SIG-M5 (cell line): ENCODE measurements at places on chromosomes 4 and X.

GRCh38 chr4:139978692-139979091 lies 175.3 kb downstream of the MAML3 start:
- peak; percentile 54 for DNase-seq

DNA sequence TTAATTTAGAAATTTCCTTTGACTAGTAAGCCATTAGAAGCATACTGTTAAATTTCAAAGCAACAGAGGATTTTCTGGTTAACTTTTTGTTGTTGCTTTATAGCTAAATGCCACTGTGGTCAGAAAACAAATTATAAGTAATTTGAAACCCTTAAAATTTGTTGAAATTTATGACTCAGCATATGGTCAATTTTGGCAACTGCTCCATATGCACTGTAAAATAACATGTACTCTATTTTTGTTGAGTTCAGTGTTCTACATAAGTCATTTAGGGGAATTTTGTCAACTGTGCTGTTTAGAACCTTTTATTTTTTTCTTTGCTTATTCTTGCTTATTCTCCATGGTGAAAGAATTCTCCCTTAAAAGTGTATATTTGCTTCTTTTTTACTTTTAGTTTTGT lies 28.6 kb downstream of the SCLT1 start:
- no peak for DNase-seq

GRCh38 chr4:5972571-5972970 lies 45.7 kb downstream of the C4orf50 start:
- DNase-seq, result no peak

DNA sequence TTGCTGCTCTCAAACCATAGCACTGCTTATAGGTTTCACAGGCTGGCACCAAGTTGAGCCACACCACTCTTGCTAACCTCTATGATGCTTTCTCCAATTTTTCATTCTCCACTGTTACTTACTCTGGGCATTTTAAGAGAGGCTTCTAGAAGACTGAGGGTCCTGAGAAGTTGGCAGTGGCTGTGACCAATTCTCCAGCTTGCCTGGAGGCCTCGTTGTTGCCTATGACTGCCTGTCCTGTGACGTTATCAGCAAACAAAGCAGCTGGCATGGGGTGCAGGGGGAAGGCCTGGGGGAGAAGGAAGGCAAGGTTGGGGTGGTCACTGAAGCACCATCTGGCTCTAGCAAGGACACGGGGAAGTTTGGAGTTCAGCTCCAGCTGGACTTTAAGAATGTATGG lies 30.4 kb upstream of the PDLIM3 start:
- DNase-seq, result no peak

- DNase-seq, result no peak
Observed at GRCh38 chrX:17656035-17656418, 81.3 kb upstream of the SCML1 start.

DNA sequence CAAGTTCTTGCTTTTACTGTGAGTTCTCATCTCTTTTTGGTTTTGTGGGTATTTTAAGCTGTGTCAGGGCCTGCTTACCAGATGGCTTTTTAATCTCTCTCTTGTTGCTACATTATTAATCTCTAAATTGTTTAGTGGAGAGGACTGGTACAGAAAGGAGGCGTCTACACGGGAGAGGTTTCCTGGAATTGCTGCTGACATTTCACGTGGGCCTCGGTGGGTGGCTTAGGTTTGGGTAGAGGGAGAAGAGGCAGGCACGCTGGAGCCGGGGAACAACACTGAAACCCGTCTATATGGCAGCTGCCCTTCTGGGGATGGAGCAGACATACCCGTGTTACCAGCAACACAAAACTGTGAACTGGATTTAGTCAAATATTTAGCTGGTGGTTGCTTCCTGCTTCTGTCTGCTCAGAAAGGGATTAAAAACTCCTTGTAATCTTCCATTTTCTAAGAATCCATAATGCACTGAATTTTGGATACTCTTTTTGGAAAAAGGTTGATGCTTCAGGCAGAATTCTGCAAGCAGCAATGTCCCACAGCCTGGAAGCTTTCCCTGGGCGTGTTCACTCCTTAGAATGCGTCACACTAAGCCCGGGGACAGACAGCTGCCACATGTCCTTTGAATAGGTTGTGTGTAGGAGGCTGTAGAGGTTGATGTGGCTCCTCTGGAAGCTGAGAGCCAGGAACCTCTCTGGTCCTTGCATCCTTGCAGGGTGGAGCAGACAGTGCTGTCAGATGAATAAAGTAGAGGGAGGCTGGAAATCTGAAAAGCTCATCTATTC lies 199.8 kb upstream of the GATB start:
- DNase-seq, result no peak

GRCh38 chr4:155559915-155560314 lies 106.7 kb upstream of the GUCY1A1 start:
- DNase-seq, result no peak

- DNase-seq, result no peak
Observed at GRCh38 chrX:70134116-70134477, 850 bp downstream of the IGBP1 start.

DNA sequence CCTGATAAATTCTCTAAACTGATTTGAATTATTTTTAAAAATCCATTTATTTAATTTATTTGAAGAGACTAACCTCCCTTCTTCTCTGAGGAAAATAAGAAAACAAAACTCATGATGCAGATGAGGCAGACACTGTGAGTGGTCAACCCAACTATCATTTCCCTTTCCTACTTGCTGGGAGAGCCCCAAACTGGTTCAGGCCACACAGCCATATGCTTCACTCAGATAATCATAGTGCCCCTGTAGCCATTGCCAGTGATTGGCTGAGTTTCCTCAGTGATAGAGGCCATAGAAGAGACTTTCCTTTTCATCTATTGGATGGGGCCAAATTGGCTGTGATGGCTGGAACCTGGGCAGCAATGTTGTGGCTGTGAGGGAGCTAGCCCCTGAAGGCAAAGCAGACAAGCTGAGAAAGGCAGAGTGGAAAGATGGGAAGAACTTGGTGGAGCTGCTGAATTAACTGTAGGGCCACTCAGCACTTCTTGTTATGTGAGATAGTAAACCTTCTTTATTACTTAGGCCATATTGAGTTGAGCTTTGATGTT lies 49.8 kb downstream of the RAB33B start:
- no peak for DNase-seq

DNA sequence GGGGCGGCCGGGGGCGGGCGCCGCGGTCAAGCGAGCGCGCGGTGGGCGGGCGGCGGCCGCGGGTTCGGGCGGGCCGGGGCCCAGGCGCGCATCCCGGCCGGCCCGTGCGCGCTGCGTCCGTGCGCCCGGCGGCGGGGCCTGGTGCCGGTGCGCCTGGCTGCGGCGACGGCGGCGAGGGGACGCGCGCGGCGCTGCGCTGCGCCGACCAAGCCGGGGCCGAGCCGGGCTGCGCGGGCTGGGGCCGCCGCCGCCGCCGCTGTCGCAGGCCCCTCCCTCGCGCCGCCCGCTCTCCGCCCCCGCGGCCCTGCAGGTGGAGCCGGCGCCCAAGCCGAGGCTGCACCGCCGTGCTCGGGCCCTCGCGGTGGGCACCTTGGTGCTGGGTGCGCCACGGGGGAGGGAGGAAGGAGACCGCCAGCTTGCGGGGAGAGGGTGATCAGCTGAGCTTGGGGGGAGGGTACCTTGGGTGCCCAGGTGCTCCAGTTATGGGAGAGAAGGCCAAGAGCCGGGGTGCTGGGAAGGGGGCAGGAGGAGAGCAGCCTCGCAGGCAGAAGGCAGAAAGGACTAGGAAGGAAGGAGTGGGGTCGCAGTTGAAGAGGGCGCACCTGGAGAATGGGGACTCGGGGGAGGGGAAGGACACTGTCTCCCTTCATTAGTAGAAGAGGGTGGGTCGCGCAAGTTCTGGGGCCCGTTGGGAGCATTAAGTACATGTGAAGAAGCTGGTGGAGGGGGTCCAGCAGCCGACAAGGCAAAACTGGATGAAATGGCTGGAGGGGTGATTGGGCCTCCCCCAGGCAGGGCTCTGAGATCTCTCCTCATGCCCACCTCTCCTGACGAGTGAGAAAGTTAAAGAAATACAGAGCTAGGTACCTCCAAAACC lies at the start of gene PPP2R2C:
TSS of gene PPP2R2C (minus strand) at position 228 of the 877 bp plus-strand sequence. CDS start 385 bp downstream, outside the sequence.
- no peak for DNase-seq

DNA sequence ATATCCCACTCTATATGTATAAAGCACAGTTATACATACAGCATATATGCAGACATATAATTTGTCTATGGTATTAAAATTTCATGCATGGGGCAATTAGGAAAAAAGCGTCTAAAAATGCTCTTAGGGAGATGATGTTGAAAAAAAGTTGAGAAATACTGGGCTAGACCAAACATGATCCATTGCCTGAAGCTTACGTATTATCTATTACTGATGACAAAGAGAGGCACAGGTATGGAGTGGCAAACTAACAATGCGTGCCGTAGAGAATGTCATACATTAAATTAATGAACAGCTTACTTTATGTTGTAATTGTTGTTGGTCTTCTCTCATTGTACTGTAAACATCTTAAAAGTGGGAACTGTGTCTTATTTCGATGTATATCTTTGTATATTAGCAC lies 13.9 kb downstream of the RHOH start:
- DNase-seq, result no peak

- no peak for DNase-seq
Observed at GRCh38 chr4:1907848-1908525, 36.8 kb downstream of the NSD2 start.

- no peak for DNase-seq
Observed at GRCh38 chr4:79174490-79175252, 151.2 kb downstream of the NAA11 start.

- DNase-seq, result no peak
Observed at GRCh38 chr4:25956260-25956659, 42.2 kb downstream of the SMIM20 start.

GRCh38 chr4:166625018-166625637 lies 609.2 kb downstream of the SPOCK3 start:
- DNase-seq, result no peak

GRCh38 chr4:13627178-13627605 lies 333 bp downstream of the BOD1L1 start:
- DNase-seq, result no peak

DNA sequence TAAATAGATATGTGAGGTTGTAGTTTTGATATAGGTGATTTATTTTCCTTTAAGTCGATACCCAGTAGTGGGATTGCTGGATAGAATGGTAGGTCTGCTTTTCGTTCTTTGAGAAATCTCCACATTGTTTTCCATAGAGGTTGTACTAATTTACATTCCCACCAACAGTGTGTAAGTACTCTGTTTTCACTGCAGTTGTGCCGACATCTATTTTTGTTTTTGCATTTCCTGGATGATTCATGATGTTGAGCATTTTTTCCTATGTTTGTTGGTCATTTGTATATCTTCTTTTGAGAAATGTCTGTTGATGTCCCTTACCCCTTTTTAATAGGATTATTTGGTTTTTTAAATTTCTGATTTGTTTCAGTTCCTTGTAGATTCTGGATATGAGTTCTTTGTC lies 120.7 kb downstream of the NAA11 start:
- DNase-seq, result no peak

DNA sequence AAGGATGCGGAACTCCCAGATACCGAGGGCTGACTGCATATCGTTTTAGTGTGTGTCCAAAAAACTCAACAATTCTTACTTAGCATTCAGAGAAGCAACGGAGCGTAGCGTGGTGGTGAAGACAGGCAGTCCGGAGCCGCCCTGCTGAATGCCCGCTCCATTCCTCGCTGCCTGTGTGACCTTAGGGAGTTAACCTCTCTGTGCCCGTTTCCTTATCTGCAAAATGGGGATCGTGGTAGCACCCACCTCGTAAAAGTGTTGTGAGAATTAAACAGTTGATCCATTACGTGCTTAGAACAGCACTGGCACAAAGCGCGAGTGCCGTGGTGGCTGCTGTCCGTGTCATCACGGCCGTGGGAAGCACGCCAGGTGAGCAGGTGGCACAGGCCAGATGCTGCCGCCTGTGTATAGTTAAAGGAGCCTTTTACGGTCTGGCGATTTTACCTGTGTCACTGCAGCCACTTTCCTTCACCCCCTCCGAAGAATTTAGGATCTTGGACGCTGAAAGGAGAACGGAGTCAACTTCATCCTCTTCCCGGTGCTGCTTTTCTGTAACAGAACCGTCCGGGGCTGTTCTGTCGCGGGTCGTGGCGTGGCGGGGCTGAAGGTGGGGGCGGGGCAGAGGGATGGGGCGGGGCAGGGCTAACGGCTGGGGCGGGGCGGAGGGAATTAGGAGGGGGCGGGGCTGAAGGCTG lies 885 bp downstream of the CCDC110 start:
- DNase-seq, result no peak

- DNase-seq, result no peak
Observed at GRCh38 chrX:13721371-13721770, 13.0 kb downstream of the TRAPPC2 start.

DNA sequence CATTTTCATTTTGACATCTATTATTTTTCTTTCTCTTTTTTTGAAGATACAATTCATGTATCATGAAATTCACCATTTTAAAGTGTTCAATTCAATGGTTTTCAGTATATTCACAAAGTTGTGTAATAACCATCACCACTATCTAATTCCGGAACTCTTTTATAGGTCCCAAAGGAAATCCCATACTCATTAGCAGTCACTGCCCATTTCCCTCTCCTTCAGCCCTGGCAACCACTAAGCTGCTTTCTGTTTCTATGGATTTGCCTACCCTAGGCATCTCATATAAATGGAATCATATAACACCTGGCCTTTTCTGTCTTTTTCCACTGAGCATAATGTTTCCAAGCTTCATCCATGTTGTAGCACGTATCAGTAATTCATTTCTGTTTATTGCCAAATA lies 3.2 kb upstream of the FGF2 start:
- no peak for DNase-seq

DNA sequence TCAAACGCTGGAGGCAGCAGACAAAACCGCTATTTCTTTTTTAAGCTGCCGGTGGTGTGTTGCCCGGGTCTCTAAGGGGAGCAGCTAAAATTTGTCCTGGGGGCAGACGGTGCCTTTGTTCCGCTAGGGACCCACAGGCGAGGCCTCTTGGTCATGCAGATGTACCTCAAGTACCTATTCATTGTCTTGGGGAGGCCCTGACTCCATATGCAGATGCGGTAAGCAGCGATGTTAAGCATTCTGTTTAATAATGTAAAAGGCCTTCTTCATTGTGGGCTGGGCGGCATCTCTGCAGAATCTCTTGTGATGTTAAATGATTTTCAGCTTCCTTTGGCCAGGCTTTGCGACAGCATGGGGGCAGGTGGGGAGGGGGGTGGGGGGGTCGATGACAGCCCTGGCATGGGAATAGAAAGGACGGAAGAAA lies 98.9 kb upstream of the PJA1 start:
- DNase-seq, result no peak

GRCh38 chr4:184895012-184895695 lies 69.4 kb upstream of the ACSL1 start:
- DNase-seq, result no peak

- DNase-seq, result no peak
Observed at GRCh38 chrX:72048510-72049455, 82.9 kb downstream of the RTL5 start.

DNA sequence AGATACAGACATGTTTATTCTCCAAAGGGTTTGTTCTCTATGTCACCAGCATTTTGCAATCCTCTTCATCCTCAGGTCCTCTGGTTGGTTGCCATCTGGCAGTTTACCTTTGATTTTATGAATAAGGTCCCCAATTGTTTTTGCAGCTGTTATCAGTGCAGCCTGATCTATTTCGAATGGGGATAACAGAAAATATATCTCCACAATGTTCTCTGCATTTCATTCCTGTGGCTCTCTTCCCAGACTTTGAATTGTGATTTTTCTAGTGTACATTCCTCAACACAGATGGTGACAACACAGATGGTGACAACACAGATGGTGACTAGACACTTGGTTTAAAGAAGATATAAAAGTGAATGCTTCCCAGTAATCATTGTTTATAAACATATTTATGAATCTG lies 74.1 kb downstream of the FBXO8 start:
- DNase-seq, result no peak
